ENCODE measurements at places on chromosomes 11 and 22. TPM values are rescaled to one million over a fixed set of nuclear protein-coding genes. Genes with fewer than 3 reads are reported as not detected.

OR2AG1 gene
- polyA plus RNA-seq = not detected

TENM4 gene
- 0.20 TPM for polyA plus RNA-seq

CRYBB3 gene
- polyA plus RNA-seq = 0.80 TPM

CD59 gene
- polyA plus RNA-seq = 21.6 TPM

GGT5 gene
- 32.6 TPM for polyA plus RNA-seq

OR52J3 gene
- polyA plus RNA-seq = not detected

APOBEC3A gene
- 1.2 TPM for polyA plus RNA-seq

TSPAN18 gene
- polyA plus RNA-seq = 3.1 TPM

PRSS23 gene
- 4.8 TPM for polyA plus RNA-seq

IL10RA gene
- polyA plus RNA-seq = 32.9 TPM

GUCY1A2 gene
- 0.99 TPM for polyA plus RNA-seq

MCM5 gene
- 45.2 TPM for polyA plus RNA-seq

CCND1 gene
- 22.7 TPM for polyA plus RNA-seq

TSGA10IP gene
- 0.24 TPM for polyA plus RNA-seq

TRIM51 gene
- not detected for polyA plus RNA-seq

SELENOM gene
- 151 TPM for polyA plus RNA-seq

PARVG gene
- 204 TPM for polyA plus RNA-seq

OR9Q2 gene
- polyA plus RNA-seq = not detected

PRAME gene
- polyA plus RNA-seq = 0.24 TPM

OR2AG2 gene
- polyA plus RNA-seq = not detected

GAL3ST1 gene
- polyA plus RNA-seq = 0.51 TPM

KCTD14 gene
- polyA plus RNA-seq = 0.20 TPM

MMP3 gene
- not detected for polyA plus RNA-seq

SLC17A6 gene
- not detected for polyA plus RNA-seq

LRRC4C gene
- 0.32 TPM for polyA plus RNA-seq

FAM181B gene
- polyA plus RNA-seq = 0.22 TPM

LRP5 gene
- polyA plus RNA-seq = 7.2 TPM

FGF4 gene
- polyA plus RNA-seq = not detected

PANX3 gene
- polyA plus RNA-seq = not detected

BTBD18 gene
- polyA plus RNA-seq = not detected

Data from spleen (tissue), 13 donors.